ENCODE measurements at places on chromosomes 3 and 15.

DNA sequence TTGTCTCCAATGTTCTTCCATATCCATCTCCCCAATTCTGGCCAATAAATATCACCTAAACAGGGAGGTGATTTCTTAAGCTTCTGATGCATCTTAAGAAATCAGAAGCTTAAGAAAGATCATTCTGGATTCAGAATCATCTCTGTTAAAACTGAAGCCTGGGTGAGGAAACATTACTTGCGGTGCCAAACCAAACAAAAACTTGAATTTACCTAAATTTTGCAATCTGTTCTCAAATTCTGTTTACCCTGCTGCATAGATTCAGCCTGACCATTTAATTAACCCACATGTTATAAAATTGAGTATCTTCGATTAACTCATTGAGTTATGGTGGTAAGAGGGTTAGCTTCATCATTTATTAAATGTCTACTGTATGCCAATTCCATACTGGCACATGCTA lies 204.4 kb upstream of the ZNF385D start:
- DNase-seq, result no peak

DNA sequence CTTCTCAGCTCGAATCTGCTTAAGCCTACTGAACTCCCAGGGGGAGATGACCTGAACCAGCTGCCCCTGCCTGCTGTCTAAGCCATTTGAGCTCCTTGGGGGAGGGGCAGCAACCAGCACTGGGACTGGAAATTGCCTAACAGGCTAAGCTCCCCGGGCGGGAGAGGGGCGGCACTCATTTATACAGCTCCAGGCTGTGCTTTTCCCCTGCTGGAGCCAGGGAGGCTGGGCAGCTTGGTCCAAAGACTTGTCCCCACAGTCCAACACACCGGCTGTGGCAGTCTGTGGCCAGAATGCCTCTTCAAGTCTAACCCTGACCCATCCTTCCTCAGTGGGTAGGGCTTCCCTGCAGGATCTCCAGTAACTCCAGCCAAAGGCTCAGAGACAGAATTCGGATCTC lies 1241.5 kb downstream of the ROBO2 start:
- DNase-seq, result no peak

DNA sequence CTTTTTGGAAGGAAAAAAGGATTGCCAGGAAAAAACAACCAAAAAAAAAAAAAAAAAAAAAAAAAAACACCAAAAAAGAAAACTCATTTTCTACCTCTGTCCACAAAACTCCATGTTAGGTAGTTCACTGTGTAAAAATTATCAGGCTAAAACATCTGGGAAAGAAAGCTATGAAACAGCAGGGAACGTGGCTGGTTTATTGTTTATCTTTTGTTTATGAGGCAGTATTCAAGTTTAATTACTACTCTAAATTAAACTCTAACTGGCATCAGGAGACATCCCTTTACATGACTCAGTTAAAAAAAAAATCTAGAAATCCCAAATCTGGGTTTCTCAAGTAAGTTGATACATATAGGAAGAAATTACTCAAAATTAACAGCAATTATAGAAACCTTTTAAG lies 21.8 kb downstream of the MEIS2 start:
- DNase-seq, result no peak

- no peak for DNase-seq
Measured at GRCh38 chr15:41961595-41962202, 10.7 kb downstream of the EHD4 start.

DNA sequence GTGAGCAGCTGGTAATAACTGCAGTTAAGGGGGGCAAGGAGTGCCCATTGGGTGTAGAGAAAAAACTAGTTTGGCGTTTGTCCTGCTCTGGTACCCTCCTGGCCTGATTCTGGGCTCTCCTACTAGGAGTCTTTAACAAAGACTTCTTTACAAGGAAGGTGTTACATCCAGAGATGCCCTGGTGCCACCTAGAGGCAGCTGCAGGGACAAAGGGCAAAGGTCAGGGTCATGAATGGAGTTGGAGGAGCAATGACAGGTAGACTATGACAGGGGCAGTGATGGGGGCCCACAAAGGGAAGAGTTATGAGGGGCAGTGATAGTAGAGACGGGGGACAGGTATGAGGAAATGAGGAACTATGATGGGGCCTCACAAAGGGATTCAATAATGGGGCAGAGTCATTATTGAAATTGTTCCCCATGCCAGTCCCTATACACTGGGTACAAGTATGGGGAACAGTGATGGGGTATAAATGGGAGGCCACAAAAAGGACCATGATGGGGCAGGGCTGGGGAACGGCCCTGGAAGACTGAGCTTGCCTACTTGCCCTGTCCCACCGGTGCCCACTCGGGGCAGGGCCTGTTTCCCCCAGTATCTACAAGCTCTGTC lies 7.9 kb downstream of the CCDC71 start:
- DNase-seq, result peak; percentile 64

DNA sequence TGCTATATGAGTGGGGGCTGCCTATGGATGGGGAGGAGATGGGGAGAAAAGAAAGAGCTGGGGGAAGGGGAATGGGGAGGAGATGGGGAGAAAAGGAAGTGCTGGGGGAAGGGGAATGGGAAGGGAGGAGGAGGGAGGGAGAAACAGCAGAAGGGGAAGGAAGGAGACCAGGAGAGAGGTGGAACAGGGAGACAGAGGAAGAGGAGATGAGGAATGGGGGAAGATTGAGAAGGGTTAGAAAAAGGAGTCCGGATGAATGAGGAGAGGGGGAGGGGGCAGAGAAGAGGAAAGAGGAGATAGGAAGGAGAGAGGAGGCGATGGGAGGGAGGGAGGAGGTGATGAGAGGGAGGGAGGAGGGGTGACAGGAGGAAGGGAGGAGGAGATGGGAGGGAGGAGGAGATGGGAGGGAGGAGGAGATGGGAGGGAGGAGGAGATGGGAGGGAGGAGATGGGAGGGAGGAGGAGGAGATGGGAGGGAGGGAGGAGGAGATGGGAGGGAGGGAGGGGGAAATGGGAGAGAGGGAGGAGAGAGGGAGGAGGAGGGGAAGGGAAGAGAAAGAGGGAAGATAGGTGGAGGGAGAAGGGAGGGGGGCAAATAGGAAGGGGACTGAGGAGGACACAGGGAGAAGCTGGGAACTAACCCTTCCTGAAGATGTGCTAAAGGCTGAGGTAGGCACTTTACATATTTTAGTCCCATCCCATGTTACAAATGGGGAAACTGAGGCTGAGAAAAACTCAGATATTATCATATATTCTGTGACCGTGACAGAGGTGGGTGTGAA lies 6.6 kb upstream of the BCL2L10 start:
- no peak for DNase-seq

GRCh38 chr3:48084929-48085328 lies 68.7 kb upstream of the MAP4 start:
- no peak for DNase-seq

DNA sequence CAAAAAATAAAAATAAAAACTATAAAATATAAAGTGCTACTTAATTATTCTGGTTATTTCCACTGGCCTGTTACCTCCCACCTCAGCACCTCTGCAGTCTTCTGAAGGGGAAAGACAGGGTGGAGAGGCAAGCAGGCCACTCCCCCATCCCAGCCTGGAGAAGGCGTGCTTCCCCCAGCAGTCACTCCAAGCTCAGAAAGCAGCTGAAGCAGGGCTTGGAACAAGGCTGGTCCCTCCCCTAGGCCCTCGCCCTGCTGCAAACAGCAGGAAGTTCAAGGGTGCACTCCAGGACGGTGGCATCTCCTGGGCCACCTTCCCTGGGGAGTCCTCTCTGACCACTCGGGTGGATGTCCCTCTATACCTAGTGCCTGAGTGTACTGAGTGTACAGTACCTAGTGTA lies 21.4 kb downstream of the CACNA2D2 start:
- no peak for DNase-seq

DNA sequence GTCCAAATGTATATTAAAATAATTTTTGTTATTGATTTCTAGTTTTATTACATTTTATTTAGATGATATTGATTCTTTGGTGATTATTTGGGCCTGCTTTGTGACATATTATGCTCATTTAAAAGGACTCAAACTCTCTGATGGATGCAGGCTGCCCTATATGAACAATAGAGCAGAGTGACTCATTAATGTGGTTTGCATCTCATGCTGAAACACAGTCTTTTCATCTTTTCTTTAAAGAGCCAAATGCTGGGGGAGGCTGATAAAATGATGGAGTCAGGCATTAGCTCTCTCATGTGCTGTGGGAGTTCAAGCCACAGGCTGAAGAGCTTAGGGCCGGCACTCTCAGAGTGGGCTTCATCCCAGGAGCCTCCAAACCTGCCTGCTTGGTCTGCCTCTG lies 7.2 kb downstream of the PLA1A start:
- no peak for DNase-seq

GRCh38 chr15:36218322-36218721 lies 361.1 kb upstream of the CDIN1 start:
- no peak for DNase-seq

DNA sequence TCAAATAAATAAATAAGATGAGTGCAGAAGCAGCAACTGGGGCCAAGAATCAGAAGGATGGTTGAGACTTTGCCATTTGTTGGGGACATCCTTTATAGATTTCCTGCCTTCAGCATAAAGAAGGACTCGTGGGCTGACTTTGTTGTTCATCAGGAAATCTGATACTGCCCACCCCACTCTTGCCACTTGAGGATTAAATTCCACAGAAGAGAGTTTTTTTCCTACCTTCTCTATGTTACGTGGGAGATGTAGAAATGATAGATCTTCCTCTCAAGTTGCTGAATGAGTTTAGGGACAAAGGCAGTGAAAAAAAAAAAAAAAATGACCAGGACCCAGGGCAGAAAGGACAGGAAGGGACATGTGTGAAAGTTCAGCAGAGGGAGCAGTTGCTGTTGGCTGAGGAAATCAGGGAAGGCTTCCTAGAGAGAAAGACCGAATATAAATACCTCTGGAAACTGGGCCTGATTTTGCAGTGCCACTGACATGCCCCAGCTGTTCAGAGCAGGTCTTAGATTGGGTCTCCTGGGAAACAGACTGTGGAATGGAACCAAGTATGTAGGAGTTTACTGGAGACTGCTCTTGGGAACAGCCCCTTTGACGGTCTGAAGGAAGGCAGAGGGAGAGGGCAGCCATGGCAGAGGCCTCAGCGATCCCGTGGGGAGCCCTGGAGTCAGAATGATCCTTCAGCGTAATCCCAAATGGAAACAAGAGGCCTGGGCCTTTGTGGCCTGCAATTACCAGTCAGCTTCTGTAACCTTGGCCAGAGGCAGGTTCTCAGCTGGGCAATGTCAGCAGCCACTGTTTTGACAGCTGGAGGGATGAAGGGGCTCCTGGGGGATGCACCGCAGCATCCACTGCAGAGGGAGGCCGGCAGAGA lies 50.9 kb downstream of the C3orf20 start:
- no peak for DNase-seq

- no peak for DNase-seq
Measured at GRCh38 chr3:181009225-181009624, 19.7 kb upstream of the DNAJC19 start.

DNA sequence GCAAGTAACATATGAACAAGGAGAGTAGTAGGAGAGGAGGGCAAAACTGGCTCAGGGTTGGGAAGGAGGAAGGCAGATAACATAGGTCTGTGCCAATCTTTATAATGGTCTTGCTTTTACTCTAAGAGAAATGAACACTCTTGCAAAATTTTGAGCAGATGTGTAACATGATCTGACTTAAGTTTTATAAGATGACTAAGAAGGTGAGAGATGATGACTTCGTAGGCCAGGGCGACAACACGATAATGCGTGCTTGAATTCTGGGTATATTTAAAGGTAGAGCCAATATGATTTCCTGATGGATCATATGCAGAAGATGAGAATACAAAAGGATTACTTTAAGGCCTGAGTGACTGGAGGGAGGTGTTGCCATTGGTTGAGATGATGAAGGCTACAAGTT lies 265.4 kb upstream of the KCNMB2 start:
- DNase-seq, result no peak

- peak; percentile 19 for DNase-seq
Measured at GRCh38 chr15:34795267-34796081, at the start of gene ACTC1. Gene ACTC1 (minus strand): TSS chr15:34795549. CDS start chr15:34794808, 741 bp downstream.

- no peak for DNase-seq
Measured at GRCh38 chr3:58868097-58868779, 181.6 kb downstream of the CFAP20DC start.

GRCh38 chr3:37862903-37863815 lies 1.5 kb downstream of the CTDSPL start:
- no peak for DNase-seq

- no peak for DNase-seq
Measured at GRCh38 chr3:19734453-19734852, 199.6 kb downstream of the EFHB start.

GRCh38 chr3:148146241-148146640 lies 551.5 kb upstream of the AGTR1 start:
- no peak for DNase-seq

DNA sequence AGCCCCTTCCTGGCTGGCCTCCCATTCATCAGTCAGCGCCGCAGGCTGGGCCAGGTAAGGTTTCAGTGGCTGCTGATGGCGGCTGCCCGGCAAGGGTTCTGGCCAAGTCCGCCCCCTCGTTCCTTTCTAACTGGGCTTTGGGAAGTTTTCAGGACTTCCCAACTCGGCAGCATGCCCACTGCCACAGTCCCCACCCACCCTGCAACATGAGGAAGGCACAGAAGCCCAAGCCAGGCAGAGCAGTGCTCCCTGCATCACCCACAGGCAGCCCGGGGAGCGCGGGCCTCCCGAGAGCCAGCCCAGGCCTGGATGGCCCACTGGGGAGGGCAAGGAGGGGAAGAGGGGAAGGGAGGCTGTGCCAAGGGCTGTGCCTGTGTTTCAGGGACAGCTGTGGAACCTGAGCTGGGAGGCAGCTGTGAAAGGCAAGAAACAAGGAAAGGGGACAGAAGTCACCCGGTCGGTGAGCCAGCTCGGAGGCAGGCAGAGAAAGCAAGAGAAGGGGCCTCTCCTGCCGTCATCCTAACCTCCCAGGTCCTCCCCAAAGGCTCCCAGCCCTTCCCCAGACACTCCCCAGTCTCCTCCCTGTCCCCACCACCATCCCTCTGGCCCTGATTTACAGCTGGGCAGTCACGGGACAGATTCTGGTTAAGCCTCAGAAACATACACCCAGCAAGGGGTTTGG lies 73.9 kb downstream of the CPN2 start:
- no peak for DNase-seq

- peak; percentile 82 for DNase-seq
Measured at GRCh38 chr15:74950078-74950908, 6.3 kb downstream of the RPP25 start.

DNA sequence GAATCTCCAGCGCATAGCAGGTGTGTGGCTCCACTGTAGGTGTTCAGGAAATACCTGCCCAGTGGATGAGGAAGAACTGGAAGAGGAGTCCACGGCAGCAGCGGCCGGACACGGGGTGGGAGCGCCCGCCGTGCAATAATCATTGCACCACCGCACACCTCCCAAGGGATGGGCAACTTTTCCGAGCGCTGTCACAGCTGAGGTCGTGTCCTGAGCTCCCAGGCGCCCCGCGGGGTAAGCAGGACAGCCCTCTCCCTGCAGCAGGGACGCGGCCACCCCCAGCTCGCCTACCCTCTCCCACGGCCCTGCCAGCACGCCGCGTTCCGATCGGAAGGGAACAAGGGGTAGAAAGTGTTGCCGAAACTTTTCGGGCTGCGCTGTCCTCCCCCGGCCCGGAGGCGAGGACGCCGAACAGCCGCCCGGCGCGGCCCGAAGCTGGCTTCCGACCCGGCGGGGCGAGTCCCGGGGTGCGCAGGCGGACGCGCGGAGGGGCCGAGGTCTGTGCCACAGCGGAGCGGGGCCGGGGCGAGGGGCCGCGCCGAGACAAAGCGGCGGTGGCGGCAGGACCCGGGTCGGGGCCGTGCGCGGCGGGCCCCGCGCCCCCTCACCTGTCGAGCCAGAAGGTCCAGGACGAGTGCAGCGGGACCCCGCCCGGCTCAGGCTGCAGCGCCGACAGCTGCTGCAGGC lies 475 bp downstream of the EIF4E3 start:
- peak; percentile 24 for DNase-seq

GRCh38 chr3:162142511-162142910 lies 645.9 kb downstream of the OTOL1 start:
- DNase-seq, result no peak

- DNase-seq, result no peak
Measured at GRCh38 chr3:32488474-32489008, 14.1 kb downstream of the CMTM6 start.
